ENCODE measurements at places on chromosomes 12 and 14.

DNA sequence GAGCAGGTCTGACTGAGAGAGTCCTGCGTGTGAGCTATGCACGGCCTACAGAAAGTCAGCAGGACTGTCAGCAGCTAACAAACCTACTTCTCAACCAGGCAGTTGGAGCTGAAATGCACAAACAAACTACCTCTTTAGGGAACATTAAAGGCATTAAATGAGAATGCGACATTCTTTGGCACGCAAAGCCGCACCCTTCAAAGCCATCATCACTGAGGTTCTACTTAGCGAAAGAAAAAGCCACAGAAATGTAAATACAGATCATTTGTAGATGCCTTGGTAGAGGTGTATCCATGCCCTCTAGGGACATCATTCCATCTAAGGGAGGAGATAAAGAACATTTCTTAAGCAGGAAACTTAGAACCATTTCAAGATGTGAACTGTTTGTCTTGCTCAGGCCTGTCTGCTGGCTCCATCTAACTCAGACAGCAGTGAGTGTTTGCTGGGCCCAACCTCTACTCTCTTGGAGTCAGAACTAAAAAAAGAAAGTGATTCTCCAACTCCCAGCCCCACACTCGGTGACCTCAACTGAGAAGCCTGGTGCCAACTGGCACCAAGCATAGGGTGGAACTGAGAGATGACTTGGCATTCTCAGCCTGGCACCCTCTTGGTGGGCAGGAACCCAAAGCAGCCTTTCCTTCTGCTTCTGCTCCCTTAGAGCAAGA is 63.5 kb upstream of the MBIP start:
- no peak for DNase-seq

DNA sequence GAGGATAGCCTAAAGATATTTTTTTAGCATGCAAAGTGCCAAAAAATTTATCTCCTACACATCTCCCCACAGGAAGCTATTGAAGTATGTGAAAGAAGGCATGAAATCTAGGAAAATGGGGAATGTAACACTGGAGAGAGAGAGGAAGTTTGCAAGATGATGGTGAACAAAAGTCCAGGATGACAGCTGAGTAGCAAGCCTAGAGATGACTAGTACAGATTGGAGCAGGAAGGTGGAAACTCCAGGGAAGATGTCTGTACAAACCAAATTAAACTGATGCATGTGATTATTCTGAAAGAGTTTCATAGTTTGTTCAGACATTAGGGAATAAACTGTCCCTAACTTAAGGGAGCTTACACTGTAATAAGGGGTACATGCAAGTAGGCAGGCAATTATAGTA is 99.3 kb downstream of the RAD51B start:
- no peak for DNase-seq

GRCh38 chr14:22515929-22516328 is 73.1 kb downstream of the DAD1 start:
- DNase-seq: no peak

DNA sequence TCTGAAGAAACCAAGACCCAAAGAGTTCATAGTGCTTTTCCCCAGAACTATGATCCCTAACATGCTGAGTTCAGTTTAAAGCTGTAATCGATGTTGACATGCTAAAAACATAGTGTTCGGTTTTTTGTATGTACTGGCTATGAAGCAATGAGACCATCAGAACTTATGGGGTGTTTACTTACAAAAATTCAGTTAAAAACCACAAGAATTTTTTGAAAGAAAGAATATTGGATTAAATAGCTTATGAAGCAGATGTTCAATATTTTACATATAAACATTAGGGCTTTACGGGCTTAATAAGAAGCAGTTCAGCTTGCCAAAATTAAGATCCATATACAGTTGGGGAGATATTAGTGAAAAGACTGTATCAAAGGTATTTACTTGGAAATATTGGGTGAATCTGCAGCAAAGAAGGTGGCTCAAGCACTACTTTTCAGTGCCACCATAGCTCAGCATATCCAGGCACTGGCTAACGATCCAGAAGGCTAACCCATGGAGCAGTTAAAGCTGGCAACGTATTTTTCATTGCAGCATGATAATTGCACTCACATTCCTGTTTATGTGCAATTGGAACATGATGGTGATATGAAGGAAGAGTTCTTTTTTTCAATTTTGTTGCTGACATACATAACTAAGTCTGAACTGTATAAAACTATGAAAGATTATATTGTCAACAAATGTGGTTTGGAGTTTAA is 125.9 kb downstream of the EFCAB11 start:
- DNase-seq: no peak

GRCh38 chr12:53200458-53201176 is 6.4 kb downstream of the ITGB7 start:
- no peak for DNase-seq

DNA sequence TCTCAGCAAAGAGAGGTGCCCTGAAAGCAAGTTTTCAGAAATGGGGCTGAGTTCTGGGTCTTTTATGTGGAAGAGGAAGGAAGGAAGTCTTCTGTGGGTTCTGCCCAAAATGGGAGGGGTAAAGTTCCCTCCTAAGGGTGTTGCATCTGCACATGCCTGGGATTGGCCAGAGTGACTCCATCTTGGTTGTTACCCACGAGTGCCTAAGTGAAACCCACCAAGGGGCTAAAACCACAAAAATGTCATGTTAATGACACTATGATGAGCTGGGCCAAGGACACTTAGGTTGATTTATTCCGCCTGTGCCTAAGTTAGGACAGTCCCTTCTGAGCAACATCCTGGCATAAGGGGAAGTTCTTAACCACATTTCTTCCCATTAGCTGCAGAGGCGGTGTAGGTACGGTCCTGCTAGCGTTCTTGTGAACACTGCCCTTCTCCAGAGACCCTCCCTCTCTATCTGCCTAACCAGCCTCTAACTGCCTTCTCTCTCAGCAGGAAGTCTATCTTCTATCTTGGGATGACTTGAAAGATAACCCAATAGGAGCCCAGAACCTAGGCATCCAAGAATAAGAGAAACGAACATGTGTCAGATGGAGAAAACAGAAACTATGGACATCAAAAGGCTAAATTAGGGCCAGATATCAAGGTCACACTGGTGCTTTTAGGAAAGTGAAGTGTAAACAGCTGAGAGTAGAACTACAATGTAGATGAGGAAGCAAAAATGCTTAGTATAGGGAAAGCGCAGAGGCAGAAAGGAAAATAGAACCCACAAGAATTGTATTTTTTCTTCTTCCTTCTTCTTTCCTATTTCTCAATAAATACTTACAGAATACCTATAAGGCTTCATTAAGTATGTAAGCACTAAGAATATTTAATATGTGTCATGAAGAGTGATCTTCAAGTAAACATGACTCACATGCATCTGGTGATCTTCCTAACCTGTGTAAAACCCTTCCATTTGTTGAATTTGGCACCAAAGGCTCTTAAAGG is 104.2 kb upstream of the AMN1 start:
- no peak for DNase-seq

- DNase-seq: no peak
Measured at GRCh38 chr12:24212496-24212895, 263.0 kb upstream of the SOX5 start.

- no peak for DNase-seq
Measured at GRCh38 chr14:100131181-100131580, 28.3 kb downstream of the DEGS2 start.
